Fibroblast of skin of back (primary cell): ENCODE measurements at places on chromosomes 13 and 19.

GRCh38 chr19:30086916-30087315, 144.9 kb downstream of the URI1 start:
- no peak for DNase-seq

DNA sequence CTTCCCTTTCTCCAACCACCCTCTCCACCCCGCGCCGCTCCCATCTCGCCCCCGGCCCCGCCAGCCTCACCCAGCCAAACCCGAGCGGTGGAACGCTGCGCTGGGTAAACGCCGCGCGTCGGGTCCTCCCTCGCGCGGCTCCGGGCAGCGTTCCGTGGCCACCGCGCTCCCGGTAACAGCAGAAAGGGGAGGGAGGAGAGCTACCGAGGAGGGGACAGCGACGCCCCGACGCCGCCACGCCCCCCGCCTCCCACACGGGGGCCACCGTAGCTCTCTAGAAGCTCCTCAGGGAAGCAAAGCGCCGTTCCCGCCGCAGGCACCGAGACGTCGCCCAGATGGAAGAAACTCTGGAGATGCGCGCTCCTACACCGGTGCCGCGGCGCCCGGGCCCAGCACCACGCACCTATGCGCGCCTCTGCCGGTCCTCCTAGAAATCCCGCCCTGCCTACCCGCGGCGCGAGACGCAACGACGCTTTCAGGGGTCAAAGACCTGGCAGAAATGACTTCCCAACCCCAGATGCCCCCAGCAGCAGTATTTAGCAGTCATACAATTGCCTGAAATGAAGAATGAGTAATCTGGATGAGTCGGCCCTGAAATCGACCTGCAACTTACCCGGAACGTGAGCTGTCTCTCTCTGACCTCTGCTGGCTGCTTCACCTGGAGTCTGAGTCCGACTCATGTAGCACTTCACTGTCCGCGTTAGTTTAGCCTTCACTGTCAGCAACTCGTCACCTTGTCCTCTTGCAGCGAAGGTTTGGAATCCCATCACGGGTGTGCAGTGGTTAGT, at the start of gene RUBCNL:
RUBCNL (minus strand) TSS at position 189 of the 788 bp plus-strand sequence. CDS start 14,777 bp downstream, outside the sequence.
- peak; percentile 46 for DNase-seq

DNA sequence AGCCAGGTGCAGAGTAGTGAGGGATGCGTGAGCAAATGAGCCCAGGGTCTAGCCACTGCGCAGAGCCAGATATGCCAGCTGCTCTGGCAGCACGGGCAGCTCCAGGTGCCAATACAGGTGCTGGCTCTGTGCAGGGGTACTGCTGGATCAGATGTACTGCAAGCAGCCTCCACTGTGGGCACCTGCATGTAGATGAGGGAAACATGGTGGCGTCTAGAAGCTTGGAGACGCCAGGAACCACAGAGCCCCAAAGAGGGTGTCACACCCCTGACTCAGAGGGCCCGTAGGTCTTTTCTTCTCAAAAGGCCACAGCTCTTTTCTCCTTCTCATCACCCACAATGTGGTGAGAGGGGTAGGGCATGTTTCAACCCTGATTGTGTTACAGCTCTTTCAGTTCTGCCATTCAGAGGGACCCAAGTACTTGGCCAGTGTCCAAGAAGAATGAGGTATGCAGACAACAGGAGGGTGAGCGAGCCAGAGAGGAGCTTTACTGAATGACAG, 244.4 kb upstream of the SLITRK1 start:
- DNase-seq = peak; percentile 30

GRCh38 chr13:42876887-42877545, 95.6 kb downstream of the FAM216B start:
- DNase-seq = peak; percentile 85

- DNase-seq = no peak
Observed at GRCh38 chr19:35845215-35846037, 6.9 kb downstream of the NPHS1 start.

DNA sequence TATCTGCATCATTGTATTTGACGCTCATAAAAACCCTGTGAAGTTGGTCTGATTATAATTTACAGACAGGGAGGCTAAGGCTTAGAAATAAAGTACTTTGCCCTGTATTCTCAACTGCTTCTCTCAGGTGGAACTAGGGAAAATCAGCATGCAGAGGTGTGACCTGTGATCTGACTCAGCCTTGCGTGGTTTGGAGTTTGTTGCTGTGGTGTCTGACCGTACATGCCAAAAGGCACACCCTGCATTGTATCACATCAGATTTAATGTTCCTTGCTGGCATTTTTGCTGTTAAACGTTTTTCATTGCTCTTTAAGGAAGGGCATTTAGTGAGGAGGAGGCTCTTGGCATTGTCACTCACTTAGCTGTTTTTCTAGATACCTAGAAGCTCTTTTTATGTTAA, 58.8 kb upstream of the C1QTNF9B start:
- DNase-seq = no peak

DNA sequence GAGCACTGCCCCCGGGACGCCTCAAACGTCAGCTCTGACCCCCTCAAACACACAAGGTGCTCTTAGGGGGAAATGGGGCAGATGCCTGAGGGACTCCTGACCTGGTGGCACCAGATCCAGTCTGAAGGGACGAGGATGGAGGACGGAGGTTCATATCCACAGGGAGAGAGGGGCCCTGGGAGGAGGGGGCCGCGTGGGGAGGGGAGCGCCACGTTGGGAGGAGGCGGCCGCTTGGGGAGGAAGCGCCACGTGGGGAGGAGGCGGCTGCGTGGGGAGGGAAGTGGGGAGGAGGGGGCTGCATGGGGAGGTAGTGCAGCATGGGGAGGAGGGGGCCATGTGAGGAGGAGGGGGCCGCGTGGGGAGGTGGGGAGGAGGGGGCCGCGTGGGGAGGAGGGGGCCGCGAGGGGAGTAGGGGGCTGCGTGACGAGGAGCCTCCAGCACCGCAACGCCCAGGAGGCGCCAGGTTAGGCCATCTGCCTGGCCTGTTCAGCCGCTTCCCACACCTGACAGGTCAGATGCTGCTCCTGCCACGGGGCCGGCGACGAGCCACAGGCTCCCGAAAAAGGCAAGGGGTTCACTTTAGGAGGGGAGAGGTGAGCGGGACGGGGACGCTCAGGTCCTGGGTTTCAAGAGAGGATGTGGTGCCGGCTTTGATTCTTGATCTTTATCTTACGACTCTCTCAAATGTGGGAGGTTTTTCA, 36.7 kb upstream of the C13orf46 start:
- no peak for DNase-seq

- no peak for DNase-seq
Observed at GRCh38 chr19:20080656-20081055, 2.9 kb downstream of the ZNF90 start.

DNA sequence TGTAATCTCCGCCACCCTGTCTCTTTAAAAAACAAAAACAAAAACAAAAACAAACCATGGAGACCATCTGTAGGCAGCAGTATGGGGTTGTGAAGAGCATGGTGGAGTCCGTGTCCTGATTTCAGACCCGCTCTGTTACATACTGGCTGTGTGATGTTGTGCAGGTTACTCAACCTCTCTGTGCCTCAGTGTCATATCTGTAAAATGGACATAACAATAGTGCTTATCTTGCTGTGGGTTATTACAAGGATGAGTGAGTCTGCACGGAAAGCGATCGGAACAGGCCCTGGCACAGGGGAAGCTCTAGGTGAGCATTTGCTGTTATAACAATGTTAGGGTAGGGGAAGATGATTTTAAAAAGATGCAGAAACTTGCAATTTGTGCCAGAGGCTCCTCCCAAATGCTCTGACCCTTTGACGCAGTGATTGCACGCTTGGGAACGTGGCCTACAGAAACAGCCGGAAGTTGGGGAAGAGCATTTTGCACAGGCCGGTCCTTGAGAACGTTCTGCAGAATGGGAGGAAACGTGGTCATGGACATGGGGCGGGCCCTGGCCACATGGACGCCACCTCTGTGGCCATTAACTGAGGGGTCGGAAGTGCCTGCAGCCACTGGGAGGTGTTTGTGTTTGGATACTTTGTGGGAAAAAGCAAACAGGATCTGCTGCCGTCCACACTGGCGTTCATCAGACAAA, 15.7 kb upstream of the SELENOW start:
- no peak for DNase-seq

DNA sequence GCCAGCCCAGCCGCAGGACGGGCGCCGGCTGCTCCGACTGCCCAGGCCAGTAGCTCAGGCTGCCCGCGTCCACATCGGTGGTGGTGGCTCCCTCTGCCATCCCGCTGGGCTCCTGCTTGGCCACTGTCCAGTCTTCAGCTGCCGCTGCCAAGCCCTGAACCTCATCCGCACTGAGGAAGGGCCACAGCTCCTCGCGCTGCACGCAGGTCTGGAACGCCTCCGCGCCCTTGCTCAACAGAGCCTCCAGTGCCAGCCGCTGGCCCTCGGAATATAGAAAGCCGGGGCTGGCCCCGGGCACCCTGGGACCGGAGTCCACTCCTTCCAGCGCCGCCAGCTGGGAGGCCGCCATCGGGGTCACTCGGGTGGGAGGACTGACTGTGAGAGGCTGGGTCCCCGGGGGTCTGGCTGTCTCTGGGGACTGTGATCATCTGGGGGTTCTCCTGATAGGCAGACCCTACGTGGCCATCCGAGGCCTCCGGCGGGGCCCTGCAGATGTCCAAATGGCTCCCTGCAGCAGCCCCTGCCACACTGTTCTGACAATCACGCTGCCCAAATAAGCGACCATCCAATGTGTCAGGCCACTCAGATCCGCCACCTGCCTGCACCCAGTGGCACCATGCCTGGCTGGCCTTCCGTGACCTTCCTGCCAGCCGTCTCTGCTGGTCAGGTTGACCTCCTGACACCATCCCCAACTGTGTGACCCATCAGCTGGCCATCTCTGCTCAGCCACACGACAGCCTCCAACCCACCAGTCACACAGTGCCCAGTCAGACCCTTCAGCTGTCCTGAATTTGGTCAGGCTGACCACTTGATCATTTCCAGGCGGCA, 1.6 kb downstream of the FAM83E start:
- DNase-seq = no peak

GRCh38 chr19:33678796-33679585, 57.2 kb downstream of the CHST8 start:
- no peak for DNase-seq

DNA sequence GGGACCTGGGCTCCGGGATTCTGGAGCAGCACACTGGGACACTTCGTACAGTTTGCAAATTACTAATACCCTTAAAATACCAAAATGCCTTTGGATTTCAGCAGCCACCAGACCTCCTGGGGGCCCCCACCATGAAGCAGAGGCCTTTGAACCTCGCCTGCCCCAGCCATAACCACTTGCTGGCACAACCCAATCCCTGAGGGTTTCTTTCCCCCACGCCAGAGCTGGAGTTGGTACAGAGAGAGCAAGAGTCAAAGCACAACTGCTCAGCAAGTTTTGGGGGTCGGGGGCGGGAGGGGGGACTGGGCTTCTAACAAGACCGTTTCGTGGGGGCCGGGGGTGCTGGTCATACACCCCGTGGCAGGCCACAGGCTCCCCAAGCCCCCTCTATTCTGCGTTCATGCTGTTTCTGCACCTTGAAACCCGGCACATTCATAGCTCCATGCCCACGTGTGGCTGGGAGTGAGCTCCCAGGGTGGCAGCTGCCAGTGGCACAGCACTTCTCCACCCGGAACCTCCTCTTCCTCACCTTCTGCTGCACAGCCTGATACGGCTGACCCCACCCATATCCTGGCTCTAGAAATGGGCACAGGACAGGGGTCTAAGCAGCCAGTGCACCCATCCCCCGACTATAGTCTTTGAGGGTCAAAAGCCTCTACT, 17.1 kb downstream of the PLEKHF1 start:
- no peak for DNase-seq

DNA sequence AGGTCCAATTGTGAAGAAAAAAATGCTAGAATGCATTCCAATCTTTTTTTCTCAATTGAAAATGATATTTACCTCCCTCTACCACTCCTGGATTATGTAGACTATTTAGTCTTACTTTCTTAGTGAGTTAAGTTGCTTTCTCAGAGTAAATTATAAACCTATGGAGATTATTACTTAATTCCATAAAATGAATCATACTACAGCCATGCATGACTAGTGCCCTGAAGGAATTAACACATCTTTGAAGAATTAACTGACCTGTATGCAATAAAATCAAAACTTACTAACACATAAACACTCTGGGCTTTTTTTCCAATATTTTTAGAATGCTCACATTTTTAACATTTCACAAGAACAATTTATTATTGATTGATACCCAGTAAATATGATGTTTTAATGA, 379.4 kb upstream of the DACH1 start:
- DNase-seq = peak; percentile 21

GRCh38 chr13:41502673-41503072, 45.3 kb downstream of the RGCC start:
- DNase-seq = no peak

- DNase-seq = no peak
Observed at GRCh38 chr19:52070496-52070895, 21.9 kb upstream of the ZNF432 start.

DNA sequence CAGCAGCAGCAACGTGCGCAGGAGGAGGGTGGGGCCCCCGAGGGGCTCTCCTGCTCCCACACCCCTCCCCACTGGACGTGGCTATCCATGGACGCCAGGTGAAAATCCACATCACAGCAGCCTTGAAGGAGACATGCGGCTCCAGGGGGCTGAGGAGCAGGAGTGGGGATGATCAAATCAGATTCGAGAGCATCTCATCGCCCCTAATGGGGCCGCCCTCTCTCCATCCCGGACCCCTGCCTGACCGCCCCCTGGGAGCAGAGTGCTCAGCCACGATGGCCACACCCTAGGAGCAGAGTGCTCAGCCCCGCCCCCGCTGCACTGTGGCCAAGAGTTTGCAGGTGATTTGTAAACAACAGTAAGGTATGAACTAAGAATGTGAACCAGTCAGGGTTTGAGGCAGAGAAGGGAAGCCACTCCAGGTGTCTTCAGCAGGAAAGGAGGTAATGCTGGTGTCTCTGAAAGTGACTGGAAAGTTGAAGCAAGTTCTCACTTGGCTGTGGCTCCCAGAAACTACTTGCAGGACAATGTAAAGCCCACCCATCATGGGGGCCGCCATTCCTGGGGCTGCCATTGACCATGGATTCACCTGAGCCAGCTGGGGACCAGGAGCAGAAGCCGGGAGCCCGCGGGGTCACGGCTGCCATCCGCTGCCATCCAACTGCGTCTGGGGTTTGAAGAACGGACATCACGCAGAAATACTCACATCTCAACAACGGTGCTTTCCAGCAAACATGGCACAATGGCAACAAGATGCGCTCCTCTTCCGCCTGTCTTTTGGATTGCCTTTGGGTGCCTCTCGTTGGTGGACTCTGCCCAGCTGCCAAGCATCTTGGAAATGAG, 71.8 kb downstream of the SPACA7 start:
- no peak for DNase-seq

DNA sequence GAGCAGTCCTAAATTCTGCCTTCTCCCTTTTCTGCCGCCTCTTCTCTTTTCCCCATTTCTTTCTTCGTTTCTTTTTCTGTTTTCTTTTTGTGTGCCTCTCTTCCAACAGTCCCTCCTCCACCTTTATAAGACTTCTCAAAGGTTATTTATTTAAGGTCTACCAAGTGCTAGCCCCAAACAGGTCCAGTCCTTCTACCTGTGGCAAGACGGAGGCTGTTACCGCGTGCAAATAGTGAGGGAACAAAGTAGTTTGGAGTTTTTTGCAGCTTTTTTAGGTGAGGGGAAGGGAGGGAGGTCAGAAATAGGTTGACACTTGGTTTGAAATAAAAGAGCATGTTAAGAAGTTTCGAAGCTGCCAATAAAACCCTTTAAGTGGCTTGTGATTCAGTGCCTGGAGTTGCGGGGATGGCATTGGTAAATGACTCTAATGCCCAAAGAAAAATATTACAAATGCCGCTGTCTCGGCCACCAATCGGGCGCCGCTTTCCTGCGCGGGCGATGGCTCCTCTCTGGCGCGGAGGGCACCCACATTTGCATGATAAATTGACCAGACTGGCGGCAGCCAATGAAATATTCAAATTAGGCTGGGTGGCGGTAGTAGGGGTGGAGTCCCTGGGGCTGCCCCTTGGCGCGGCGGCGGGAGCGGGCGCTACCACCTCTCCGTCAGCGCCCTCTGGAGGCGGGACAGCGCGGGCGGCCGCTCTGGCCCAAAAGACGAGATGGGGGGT, 7.5 kb upstream of the TSHZ3 start:
- DNase-seq = no peak

- no peak for DNase-seq
Observed at GRCh38 chr19:7873304-7874075, 700 bp downstream of the PRR36 start.
